ENCODE measurements at places on chromosomes 2 and 18.

- DNase-seq: peak; percentile 76
Measured at GRCh38 chr2:106115250-106115649, 78.9 kb downstream of the UXS1 start.

GRCh38 chr2:191463790-191464189, 214.1 kb upstream of the NABP1 start:
- DNase-seq: no peak

GRCh38 chr2:120762341-120763061, 26.8 kb downstream of the GLI2 start:
- no peak for DNase-seq

GRCh38 chr2:215507136-215507535, 71.3 kb upstream of the FN1 start:
- no peak for DNase-seq

GRCh38 chr2:191631754-191632153, 46.2 kb upstream of the NABP1 start:
- peak; percentile 70 for DNase-seq

Measured in fibroblast of mammary gland (primary cell).